ENCODE measurements at places on chromosomes 5 and 9.

DNA sequence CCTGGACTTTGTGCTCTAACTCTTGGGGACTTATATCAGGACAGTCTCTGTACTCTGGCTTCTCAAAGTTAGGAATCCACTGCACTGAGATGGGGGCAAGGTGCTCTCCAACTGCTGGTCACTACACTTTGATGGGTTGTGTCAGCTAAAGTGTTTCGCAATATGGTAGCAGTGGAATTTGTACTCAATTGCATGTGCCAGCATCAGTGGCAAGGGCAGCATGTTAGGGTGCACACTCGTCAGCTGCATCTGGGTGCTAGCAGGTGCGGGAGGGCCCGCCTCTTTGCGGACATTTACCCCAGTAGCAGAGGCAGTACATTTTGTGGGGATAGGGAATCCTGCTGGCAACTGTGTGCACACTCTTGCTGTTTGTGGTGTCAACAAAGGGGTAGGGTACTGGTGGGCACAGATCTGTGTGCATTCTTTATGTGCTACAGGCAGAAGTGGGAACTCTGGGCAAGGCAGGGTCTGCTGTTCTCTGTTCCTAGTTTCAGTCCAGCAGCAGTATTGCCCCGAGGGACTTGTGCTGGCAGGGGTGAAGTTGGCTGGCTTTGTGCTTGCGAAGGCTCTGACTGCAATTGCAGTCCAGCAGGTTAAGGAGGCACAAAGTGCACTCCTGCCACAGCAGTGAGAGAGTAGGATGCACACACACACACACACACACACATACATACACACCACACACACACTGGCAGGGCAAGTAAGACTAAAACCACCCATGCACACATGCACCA, 924.8 kb upstream of the CDH9 start:
- no peak for DNase-seq

- no peak for DNase-seq
Observed at GRCh38 chr9:80061940-80062339, 490.2 kb downstream of the TLE4 start.

DNA sequence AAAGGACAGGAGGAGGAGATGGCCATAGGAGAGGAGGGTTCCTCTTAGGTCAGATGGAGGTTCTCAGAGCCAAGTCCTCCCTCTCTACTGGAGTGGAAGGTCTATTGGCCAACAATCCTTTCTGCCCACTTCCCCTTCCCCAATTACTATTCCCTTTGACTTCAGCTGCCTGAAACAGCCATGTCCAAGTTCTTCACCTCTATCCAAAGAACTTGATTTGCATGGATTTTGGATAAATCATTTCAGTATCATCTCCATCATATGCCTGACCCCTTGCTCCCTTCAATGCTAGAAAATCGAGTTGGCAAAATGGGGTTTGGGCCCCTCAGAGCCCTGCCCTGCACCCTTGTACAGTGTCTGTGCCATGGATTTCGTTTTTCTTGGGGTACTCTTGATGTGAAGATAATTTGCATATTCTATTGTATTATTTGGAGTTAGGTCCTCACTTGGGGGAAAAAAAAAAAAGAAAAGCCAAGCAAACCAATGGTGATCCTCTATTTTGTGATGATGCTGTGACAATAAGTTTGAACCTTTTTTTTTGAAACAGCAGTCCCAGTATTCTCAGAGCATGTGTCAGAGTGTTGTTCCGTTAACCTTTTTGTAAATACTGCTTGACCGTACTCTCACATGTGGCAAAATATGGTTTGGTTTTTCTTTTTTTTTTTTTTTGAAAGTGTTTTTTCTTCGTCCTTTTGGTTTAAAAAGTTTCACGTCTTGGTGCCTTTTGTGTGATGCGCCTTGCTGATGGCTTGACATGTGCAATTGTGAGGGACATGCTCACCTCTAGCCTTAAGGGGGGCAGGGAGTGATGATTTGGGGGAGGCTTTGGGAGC, 3.1 kb downstream of the EGR1 start:
- no peak for DNase-seq

DNA sequence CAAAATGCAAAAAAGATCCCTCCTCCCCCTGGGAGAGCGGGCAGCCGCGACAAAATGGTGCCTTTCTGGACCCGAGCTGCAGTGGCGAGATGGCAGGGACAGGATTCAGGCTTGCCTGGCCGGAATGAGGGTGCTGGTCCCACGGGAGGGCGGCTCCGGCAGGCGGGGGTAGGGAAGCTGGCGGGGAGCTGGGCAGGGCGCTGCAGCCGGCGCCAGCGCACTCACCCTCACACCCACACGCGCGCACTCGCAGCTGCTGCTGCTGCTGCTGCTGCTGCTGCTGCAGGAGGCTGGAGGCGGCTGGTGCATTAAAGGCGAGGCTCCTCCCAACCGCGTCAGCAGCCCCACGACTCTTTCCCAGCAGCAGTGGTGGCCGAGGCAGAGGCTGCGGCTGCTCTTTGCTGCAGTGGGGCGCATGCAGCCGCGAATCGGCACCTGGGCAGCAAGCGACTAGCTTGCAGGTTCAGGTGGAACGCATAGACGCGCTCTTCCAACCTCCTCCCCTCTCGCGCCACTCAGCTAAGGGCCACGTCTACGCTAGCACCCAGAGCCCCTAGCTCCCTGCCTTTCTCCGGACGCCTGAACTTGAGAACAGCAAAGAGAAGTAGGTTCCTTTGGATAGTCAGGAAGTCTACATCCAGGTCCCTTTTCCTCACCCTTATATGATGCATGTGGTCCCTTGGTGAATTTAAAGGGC, at the start of gene PPP2R2B:
Gene PPP2R2B, minus strand, starts transcription at position 282 of the 697 bp plus-strand sequence.
- peak; percentile 49 for DNase-seq

DNA sequence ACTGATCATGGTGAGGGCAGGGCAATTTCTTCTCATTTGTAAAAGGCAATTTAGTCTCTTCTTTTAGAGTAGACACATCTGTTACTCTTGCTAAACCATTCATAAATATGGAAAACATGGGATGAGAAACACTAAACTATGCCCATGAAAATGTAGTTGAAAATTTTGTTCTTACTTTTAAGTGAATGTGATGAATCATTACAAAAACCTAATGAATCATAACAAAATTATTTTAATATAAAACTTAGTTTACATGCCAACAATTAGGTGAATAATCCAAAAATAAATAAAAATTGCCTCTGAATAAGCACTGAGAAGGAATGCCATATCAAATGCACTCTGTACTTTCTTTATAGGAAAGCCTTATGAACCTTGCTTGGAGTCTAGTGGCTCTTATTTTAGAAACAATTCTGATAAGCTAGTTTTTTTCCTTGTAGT, 297.7 kb upstream of the EFNA5 start:
- DNase-seq = no peak

GRCh38 chr5:111530298-111530740, 18.0 kb upstream of the STARD4 start:
- DNase-seq = peak; percentile 93

GRCh38 chr9:70106571-70106970, 62.9 kb downstream of the MAMDC2 start:
- DNase-seq = no peak

DNA sequence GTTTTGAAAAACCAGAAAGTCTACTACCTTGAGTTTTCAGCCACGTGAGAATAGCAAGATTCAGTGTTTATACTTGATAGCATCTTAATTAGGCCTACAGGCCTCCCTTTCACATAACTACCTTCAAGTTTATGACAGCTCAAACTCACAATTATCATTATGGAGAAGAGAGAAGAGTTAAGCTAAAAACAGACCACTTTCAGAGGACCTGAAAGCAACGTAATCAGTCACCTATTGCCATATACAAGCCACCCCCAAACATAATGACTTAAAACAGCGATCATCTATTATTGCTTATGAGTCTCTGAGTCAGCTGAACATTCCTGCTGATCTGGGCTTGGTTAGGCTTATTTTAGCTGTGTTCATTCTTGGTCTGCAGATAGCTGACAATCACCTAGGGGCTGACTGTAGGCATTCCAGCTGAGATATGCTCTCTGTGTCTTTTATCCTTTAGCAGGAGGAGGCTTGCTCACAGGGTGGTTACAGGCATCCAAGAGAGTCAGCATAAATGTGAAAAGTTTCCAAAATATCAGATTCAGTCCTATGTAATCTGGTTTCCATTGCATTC, 130.9 kb downstream of the COX7C start:
- DNase-seq = no peak

DNA sequence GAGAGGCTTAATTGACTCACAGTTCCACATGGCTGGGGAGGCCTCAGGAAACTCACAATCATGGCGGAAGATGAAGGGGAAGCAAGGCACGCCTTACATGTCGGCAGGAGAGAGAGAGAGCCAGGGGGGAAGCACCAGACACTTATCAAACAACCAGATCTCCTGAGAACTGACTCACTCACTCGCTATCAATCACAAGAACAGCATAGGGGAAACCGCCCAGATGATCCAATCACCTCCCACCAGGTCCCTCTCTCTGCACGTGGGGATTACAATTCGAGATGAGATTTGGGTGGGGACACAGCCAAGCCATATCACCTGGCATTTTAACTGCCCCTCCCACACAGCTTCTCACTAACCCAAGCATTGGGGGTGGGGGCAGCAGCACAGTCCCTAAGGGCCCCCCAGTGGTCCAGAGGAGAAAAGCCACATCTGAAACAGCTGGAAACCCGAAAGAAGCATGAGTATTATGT, 76.1 kb upstream of the ASS1 start:
- DNase-seq = no peak

- no peak for DNase-seq
Observed at GRCh38 chr5:63025679-63026078, 447.1 kb downstream of the LRRC70 start.

DNA sequence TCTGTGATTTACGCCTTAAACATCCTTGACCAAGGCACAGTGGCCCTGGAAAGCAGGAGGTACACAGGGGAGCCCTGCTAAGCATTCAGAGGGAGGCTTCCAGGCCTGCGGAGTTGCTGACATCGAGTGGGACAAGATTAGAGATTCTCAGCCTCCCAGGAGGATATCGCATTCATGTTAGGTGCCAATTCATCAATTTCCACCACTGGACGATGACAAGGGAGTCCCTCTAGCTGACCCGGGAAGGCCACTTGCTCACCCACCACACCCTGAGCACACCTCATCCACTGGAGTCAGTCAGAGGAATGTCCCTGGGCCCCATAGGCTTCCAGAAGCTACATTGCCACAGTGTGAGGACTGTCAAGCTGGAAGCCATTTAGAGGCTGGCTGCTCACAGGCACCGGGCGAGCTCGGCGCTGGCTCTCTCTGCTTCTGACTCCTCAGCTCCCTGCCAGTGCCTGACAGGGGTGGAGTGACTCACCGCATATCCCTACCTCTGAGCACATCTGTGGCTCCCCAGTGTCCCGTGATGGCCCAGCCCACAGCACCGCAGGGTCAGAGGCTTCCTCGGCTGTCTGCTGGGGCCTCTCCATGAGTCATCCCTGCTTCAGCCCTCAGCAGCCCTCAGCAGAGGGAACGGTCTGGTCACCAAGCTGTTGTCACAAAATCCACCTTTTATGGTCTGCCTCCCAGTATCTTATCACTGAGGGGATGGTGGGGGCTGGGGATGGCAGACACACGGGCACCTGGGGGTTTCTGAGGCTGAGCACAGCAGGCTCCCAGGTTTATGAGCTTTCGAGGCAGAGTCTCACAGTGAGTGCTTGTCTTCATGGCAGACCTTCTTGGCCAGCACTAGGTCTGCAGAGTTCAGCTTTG, 117.5 kb downstream of the ZNF608 start:
- DNase-seq = no peak

- no peak for DNase-seq
Observed at GRCh38 chr9:70504834-70505233, 90.4 kb upstream of the KLF9 start.

DNA sequence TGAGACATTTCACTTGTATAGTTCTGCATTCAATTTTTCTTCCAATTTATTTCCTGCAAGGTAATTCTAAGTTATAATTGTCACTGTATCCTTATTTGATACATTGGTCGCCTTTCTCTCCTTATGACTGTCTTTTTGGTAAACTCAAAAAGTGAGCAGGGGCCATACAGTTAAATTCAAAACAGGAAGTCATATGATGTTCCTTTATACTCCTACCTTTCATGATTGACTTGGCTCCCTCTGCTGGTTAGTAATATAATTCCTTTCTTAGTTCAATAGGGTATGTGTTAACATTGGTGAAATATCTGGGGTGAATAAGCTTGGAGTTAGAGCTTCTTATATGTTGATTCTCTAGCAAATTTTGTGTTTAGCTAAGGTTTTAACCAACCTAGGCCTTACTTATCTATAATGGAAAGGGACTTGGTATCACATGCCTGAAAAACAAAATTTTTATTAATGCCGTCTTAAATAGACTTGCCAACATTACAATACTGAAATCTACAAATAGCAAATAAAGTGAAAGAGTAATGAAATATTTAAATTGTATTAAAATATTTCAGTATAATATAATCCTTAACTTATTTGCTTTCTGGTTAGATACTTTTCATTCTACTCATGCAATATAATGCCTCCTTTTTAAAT, 6.0 kb upstream of the NIPBL start:
- DNase-seq = no peak

GRCh38 chr9:1117439-1117838, 67.3 kb downstream of the DMRT2 start:
- DNase-seq = no peak

- no peak for DNase-seq
Observed at GRCh38 chr5:61283471-61283870, 48.6 kb upstream of the ZSWIM6 start.

GRCh38 chr5:130052752-130053151, 148.5 kb downstream of the CHSY3 start:
- DNase-seq = no peak

GRCh38 chr9:137128158-137128861, 10.6 kb upstream of the GRIN1 start:
- DNase-seq = peak; percentile 19

DNA sequence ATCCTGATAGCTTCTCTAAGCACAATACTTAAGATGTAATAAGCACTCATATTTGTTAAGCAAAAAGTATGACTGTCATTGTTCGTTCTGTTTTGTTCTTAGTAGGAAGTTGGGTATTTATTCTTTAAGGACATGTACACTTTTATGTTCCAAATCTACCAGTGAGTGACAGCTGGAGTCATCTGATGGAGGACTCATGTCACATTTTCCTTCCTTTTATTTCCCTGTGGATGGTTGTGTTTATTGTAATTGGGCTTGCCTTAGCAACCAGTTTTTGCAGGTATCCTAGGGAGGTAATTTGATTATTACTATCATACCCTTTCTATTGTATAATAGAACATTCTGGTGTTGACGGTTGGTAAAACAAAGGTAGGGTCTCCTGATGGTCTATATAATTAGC, 145.7 kb downstream of the ZSWIM6 start:
- DNase-seq = no peak

DNA sequence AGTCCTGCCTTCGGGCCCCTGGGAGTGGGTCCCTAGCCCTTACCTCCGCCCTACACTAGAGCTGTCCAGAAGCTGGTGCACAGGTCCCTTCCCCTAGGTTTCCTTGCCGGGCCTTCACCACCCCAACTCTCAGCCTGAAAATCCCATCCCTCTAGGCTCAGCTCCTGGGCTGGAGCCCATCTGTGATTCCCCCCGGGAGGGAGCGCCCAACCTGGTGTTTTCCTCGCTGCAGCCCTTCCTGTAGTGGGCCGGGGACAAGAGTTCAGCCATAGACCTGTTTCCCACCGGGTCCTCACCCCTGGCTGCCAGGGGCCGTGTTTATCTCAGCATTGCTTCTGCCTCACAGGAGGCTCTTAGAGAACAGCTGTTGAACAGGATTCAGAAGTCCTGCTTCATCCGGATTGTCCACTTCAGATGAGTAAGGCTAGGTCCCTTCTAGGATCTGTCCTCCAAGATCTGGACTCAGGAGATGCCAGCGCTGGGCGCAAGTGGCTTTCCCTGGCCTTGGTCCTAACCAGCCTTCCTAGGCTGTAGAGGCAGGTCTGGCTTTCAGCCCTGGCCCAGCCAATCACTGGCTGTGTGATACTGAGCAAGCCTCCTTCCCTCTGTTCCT, 965 bp downstream of the GLIPR2 start:
- no peak for DNase-seq

Measured in CD4-positive, alpha-beta T cell treated with Interleukin-1 beta for 1 hour (primary cell).